ENCODE measurements at places on chromosomes 7 and 10.

DNA sequence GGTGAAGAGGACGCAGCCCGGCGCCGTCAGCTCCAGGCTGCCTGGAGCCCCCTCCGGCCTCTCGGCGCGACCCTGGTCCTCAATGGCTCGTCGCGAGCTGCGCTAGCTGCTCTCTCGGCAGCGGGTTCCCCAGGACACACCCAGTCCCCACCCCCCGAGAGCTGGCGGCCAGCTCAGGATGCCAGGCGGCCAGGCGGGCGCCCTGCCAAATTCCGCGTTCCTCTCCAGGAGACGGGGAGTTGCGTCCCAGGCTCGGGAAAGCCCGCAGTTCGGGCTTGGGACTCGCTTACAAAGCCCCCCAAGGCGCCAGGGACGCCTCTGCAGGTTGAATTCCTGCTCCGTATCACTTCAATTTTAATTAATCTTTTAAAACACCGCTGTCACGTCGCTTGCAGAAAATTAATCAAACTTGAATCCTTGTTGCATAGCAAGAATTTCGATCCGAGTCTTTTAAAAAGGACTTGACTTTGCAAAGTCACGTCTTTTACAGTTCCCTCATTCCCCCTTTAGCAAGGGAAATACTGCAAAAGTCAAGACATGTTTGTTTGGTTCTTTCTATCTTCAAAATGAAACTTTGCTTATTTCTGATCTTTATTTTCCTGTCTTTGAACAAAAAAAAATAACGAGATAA is 28.2 kb downstream of the SKIDA1 start:
- no peak for DNase-seq

GRCh38 chr7:14896461-14896860 is 6.1 kb downstream of the DGKB start:
- no peak for DNase-seq

GRCh38 chr10:13862546-13863233 is 275.9 kb downstream of the PRPF18 start:
- DNase-seq = peak; percentile 13

- no peak for DNase-seq
These were observed 29.9 kb downstream of the HEPACAM2 start for GRCh38 chr7:93196336-93196735.

DNA sequence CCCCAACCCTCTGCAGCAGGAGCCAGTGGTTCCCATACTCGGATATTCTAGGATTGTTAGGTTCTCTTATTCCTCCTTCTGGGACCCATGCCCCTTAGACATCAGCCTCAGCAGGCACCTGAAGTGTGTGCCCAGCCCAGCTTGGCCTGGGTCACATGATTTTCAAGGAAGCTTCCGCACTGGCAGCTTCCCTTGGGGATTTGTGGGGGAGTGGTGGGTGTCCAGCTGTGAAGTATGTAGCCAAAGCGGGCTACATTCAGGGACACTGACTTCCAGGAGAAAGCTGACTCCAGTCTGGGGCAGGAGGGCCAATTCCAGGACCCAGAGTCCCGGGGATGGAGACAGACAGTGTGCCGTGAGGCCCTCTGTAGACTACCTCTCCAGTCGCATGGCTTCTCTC is 1.3 kb downstream of the LDB1 start:
- DNase-seq = no peak

DNA sequence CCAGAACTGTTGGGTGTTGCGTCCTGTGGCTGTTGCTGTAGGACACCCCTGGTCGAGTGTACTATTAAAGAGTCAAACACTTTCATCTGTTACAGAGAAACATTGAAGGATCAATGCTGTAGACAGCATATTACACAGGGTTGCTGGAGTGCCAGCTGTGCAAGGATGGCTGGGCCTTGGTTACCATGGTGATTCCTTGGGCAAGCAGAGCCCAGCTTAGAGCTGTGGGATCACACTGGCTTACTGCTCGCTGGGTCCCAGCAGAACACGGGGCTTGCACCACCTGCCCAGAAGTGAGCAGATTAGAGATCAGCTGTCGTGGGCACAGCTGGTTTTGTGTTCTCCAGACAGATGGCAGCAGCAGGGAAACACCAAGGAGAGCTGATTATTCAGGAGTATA is 76.0 kb downstream of the GPR141 start:
- DNase-seq = no peak

DNA sequence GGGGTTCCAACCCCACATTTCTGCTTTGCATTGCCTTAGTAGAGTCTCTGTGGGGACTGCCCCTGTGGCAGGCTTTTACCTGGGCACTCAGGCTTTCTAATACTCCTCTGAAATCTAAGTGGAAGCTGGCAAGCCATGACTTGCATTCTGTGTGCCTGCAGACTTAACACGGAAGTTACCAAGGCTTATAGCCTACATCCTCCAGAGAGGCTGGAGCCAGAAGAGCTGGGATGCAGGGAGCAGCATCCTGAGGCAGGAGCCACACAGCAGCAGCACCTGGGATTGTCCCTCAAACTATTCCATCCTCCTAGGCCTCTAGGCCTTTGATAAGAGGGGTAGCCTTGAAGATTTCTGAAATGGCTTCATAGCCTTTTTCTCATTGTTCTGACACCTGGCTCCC is 22.1 kb upstream of the ABCC2 start:
- no peak for DNase-seq

DNA sequence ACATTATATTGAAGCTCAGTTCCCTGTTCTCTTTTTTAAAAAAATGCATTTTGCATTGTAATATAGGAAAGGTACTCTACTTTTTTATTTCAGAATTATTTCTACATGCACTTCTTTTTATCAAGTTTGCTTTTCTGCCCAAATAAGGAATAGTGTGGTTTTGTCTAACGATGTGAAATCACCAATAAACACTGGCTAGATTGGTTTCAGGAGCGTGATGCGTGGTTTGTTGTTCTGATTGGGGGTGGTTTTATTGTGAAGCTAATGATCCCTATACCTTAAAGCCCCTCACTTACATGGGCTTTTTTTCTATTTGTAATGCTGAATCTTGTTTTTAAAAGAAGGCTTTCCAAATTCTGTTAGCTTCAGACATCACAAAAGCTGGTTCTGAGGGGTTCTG is 17.6 kb downstream of the ENTPD7 start:
- no peak for DNase-seq

DNA sequence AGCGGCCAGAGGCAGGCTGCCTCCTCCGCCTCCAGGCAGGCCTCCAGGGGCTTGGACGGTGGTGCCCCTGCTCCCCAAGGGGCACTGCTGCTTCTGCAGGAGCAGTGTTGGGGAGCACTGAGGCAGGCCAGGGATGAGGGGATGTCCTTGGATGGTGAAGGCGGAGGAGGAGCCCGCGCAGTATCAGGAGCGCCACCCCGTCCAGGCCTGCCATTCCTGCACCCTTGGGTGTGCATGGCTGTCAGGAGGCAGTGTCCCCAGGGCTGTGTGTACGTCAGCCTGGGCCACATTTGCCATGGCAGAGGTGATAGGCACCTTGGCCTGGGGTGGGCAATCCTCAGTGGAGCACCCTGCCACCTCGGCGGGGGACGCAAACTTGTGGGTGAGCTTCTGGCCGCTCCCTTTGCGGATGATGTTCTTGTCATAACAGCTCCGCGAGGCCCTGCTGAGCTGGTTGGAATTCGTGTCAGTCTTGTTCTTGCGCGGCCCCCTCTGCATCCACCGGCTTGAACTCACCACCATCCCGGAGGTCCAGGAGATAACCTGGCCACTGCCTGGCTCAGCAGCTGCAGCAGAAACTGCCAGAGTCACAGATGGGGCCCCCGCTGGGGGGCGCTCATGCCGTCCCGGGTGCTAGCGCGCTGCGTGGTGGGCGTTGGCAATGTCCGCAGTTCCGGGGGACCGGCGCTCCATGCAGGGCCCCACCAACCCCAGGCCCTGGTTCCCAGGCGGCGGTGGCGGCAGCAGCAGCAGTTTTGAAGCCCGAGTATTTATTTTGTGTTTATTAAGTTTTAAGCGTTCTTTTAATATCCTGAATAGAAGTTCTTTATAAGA is 182.3 kb upstream of the ADCY1 start:
- DNase-seq = no peak

DNA sequence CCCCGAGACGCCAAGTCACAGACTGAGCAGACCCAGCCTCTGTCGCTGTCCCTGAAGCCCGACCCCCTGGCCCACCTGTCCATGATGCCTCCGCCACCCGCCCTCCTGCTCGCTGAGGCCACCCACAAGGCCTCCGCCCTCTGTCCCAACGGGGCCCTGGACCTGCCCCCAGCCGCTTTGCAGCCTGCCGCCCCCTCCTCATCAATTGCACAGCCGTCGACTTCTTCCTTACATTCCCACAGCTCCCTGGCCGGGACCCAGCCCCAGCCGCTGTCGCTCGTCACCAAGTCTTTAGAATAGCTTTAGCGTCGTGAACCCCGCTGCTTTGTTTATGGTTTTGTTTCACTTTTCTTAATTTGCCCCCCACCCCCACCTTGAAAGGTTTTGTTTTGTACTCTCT is 215.6 kb downstream of the TCF7L2 start:
- DNase-seq = no peak

DNA sequence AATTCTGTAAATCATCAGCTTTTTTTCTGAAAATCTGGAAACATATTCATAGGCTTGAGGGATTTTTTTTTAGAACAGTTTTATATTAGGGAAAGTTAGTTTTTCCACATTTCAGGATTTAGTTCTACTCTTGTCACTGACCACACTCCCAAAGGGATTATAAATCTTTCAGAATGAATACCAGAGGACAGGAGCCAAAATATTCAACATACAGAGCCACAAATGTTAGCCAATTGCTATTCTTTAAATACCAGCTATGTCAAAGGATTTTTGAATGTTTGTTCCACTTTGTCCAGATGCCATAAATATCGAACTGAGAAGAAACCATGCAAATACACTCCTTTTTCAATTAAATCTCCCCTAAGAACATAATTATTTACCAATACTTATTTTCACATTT is 50.7 kb downstream of the ODAD2 start:
- no peak for DNase-seq

DNA sequence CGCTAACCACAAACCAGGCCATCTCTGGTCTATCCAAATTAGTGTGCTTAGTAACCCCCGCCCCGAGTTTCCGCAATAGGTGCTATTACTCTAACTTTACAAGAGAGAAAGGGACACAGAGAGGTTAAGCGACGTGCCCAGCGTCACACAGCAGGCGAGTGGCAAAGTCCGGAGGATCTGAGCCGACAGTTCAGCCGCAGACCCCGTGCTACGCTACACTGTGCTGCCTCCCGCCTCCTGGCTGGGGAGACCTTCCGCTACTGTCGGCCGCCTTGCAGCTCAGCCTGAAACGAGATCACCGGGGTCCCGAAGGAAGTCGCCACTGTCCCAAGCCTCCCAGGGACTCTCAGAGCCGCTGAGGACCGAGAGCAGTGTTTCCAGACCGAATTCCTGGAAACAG is 799 bp downstream of the INTS1 start:
- DNase-seq = no peak

DNA sequence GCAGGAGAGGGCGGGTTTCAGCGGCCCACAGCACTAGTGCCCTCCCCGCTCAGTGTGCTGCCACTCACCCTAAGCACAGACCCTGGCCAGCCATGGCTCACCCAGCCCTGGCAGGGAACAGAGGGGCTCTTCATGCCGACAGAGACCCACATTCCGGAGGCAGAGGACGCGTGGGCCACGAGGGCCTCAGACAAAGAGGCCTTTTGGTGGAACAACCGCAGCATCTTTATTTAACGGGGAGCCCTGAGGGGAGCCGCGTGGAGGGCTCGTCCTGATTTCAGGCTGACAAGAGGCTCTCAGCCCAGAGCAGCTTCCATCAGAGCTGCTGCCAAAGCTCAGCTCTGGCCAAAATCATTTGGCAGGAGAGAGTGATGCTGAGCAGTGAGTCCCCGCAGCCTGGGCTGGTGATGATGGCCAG is 127.8 kb downstream of the SH3PXD2A start:
- DNase-seq = no peak

DNA sequence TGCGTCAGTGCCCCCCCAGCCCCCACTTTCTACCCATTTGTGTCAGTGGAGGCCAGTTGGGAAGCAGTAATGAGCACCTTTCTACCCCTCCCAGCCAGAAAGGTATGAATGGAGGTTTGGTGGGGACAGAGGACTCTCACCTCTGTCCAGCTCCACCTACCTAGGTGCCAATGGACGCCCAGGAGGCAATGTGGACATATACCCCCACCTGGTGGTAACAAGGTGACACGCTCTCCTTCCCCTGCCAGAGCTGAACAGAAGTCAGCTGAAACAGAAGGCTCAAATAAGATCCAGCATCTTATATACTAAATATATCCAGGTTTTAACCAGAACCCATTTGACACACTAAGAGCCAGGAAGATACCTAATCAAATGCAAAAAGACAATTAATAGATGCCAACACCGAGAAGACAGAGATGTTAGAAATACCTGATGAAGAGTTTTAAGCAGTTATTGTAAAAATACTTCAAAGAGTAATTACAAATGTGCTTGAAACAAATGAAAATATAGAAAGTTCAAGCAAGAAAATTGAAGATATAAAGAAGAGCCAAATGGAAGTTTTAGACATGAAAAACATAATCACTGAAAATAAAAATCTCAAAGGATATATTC is 18.4 kb upstream of the SORCS3 start:
- no peak for DNase-seq

GRCh38 chr10:48279081-48279751 is 4.7 kb upstream of the FRMPD2 start:
- no peak for DNase-seq

DNA sequence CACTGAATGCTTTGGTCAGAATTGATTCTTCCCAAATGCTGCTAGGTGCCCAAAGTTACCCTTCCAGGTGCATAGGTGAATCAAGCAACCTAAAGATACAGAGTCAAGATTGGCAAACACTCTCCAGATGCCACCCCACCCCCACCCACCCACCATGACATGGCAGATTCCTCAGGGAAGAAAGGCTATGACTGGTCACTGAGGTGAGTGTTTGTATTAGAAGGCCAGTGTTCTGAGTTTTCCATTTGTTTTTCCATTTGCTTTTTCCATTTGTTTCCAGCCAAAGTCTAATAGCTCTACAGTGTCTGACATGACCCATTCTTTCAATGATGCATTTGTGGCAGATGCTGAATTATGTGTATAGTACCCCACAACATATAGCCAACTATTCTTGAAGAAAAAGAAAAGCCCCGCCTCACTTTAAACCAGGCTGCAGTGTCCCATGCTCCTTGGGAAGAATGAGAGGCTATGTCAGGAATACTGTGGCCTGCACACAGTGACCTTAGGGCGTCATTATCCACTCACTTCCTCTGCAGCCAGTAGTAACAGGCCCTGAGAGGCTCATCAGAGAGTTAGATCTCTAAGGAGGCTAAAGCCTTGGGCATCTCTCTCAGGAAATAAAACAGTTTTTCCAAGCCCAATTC is 16.1 kb upstream of the HIBADH start:
- DNase-seq = no peak

DNA sequence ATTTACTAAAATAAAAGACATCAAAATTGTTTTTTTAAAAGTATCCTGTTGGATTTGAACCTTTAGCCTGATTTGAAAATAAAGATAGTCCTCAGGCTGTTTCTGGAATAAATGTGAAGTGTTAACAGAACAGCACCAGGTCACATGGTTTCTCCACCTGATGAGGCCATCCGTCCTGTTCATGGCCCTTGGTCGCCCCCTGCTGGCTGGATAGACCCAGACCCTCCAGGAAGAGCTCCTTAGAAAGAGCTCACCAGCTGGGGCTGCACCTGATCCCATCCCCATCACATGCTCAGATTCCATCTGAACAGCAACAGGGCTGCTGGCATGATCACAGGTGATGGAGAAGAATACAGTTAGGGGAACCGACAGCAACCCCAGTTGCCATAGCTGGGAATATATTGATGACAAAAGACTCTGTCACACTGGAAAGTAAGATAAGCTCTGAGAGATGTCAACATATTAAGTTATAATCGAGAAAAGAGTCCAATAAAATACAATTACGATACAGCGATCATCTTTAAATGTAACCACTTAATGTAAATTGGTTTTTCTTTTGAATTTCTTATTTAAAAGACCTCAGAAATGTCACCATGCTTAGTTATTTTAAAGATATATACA is 4.8 kb downstream of the OR2A14 start:
- DNase-seq = peak; percentile 70
